T-helper 17 cell (primary cell): ENCODE measurements at places on chromosomes 11 and 22. TPM values are rescaled to one million over a fixed set of nuclear protein-coding genes. Genes with fewer than 3 reads are reported as not detected.

GRCh38 chr22:44003405-44004103 is 20.5 kb upstream of the PARVB start:
- DNase-seq, result no peak

- no peak for DNase-seq
Observed at GRCh38 chr11:121567995-121568394, 115.2 kb upstream of the SORL1-AS1 start.

GRCh38 chr11:109132539-109132938 is 289.5 kb upstream of the C11orf87 start:
- DNase-seq, result no peak

GRCh38 chr11:110544779-110545178 is 115.0 kb downstream of the FDX1 start:
- no peak for DNase-seq

- DNase-seq, result no peak
Observed at GRCh38 chr11:104614117-104614680, 284.1 kb downstream of the CASP12 start.

DNA sequence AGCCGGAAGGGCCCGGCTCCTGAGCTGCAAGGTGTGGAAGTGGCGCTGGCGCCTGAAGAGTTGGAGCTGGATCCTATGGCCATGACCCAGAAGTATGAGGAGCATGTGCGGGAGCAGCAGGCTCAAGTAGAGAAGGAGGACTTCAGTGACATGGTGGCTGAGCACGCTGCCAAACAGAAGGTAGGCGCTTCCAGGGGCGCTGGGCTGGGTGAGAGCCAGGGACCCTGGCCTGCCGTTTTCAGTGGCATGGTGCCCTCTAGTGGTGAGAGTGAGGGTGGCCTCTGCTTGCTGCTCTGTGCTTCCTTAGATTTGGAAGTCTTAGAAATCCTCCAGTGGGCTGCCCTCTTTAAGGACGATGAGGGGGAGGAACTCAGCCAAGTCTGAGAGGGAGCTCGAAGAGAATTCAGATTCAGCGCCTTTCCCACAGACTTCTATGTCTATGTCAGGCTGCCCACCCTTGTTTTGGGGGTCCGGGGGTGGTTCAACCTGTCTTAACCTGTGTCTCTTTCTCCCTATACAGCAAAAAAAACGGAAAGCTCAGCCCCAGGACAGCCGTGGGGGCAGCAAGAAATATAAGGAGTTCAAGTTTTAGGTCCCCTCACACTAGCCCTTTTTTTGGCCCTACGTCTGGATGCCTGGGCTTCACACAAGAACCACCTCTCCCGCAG is 1.8 kb upstream of the PACS1 start:
- peak; percentile 50 for DNase-seq

DNA sequence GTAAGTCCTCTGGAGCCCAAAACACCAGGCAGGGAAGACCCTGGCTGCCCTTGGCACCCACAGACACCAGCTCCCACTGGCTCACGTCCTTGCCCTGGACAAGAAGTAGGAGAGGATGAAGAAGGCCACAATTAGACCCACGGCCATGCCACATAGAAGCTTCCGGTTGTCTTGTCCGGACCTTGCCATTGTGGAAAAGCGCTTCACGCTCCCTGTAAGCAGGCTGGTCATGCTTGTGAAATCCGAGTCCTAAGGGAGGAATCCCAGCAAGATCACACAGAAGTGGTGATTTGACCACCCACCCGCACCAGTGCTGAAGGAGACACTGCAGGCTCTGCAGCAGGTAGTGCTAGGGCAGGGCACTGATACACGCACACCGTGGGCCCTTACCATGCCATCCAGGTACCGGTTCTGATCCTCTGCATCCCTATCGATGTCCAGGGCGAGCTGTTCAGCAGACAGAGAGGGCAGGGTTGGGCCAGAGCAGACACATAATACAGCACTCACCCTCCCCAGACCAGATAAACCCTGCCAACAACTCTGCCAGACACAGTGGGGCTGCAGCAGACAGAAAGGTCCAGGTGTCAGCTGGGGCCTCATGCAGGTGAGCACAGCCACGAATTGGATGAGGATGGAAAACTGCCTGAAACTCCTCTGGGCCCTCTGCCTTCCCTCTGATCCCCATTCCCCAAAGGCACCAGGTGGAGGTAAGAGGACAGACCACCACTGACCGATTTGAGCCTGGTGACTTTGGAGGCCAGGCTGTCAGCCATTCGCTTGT is 1.8 kb downstream of the BET1L start:
- no peak for DNase-seq

DNA sequence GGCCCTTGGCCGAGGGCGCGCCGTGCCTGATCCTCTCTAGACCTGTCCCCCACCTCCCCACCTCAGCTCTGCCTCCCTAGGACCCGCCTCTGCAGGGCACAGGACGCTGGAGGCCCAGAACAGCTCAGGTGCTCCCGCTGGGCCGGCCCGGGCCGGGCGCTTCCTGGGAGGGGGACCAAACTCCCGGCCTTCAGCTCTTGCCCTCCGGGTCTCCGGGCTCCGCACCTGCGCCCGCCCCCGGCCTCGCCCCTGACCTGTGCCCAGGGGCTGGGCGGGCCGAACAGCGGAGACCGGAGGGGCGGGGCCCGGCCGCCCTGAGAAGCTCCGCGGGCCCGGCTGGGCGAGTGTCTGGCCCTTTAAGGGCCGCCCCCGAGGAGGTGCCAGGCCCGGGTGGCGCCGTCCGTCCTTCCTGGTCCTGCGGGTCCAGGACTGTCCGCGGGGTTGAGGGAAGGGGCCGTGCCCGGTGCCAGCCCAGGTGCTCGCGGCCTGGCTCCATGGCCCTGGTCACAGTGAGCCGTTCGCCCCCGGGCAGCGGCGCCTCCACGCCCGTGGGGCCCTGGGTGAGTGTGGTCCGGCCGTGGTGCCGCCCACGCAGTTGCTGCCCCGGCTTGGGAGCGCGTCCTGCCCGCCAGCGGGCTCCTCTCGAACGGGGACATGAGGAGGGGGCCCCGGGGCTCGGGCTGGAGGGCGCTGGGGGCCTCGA is at the start of gene SSH3:
TSS of gene SSH3 (plus strand) at position 399 of the 703 bp plus-strand sequence. CDS start at position 495, 96 bp downstream.
- DNase-seq, result peak; percentile 41

DNA sequence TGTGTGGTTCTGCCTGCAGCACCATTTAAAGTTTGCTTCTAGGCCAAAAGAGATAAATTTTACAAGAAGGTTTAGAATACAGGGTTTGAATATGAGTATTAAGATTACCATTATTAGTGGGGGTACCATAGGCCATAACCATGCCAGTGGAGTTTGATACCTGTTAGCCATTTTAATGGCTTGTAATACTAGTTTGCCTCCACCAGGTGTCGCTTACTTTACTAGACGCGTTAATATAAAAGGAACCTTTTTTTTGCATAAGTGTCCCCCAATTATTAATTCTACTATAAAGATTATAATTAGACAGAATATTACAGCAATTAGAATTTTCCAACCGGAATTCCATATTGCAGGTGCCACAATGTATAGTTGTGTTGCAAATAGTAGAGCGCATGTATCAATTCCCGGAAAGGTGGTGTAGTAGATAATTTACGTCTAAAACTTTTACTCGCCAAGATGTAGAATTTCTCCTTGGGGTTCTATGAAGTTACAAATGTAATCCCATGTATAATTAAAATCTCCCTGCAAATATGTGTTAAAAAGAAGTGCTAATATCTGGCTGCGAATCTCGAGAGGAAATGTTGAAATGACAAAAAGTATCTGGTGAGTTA is 16.1 kb downstream of the MS4A6E start:
- DNase-seq, result no peak

DNA sequence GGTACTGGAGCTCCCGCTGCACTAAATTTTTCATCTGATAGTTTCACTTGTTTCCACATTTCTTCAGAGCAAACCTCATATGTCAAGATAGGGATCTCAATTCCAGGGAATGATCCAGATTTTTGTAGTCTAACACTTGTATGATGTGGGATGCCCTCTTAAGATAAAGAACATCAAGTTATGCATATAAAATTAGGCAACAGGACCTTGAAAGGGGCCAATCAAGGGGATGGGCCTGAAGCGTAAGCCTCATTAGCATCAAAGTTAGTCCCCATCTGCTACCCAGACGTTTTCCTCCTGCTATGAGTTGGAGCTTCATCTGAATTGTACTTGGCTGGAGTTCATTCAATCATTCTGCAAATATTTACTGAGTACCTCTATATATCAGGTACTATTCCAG is 17.5 kb downstream of the PDGFD start:
- no peak for DNase-seq

- no peak for DNase-seq
Observed at GRCh38 chr11:61588728-61589191, 7.9 kb upstream of the SYT7 start.

DNA sequence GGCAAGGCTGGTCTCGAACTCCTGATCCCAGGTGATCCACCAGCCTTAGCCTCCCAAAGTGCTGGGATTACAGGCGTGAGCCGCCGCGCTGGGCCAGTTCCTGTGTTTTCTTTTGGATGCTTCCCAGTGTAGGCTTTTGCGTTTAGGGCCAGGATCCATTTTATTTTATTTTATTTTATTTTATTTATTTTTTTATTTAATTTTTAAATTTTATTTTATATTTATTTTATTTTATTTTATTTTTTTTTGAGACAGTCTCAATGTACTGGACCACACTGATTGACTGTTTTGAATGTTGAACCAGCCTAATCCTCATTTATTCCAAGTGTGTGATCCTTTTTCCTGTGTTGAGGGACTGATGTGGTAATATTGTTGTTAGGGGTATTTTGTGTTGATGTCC is 8.4 kb downstream of the EPS8L2 start:
- no peak for DNase-seq

DNA sequence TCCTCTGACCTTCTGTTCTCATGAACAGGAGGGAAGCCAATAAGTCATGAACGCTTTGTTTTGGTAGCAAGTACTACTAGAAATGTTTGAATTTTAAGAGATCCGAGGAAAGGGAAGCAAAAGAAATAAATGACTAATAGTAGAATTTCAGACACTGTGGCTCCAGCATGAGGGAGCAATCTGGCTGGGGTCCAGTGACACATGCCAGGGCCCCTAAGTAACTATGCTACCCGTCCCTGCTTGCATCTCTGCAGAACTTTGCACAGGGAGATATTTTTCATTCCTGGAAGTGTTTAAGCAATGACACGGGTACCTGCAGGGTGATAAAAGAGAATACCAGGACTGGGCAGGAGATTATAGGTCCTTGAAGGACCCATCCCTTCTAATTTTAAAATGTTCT is 7.3 kb upstream of the ADAMTS8 start:
- DNase-seq, result no peak

DNA sequence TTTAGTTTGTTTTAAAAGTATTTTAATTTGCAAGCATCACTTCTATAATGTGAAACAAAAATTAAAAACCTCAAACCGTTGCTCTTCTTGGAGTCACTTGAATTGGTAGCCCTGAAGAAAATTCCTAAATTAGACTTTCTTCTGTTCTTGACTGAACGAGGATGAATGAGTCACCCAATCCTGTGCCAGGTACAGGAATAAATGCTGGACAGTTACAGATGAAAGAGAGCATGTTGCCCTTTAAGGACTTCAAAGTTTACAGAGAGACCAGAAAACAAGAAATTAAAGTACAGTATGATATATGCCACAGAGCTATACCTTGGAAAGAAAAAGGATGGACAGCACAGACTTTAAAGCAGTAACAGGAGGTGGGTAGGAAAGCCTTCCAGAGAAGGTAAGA is 41.3 kb upstream of the CXCR5 start:
- no peak for DNase-seq

DNA sequence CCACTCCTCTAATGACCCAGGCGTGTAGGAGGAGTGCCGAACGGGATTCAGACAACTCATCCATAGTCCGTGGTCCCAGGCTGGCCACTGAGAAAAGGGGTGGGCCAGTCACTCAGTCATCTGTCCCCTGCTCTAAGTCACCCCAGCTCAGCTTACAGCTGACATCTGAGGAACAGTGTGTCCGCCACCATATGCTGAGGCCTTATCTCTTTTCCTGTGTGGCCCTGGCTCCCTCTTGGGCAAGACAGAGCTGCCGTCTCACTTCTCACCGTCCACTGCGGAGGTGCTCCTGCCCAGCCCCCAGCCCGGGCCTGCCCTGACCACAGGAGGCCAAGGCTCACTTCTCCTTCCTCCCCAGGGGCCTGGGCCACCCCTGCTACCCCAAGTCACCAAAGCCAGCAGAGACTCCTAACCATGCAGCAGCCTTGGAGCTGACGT is 6.8 kb downstream of the CCDC86 start:
- no peak for DNase-seq

DNA sequence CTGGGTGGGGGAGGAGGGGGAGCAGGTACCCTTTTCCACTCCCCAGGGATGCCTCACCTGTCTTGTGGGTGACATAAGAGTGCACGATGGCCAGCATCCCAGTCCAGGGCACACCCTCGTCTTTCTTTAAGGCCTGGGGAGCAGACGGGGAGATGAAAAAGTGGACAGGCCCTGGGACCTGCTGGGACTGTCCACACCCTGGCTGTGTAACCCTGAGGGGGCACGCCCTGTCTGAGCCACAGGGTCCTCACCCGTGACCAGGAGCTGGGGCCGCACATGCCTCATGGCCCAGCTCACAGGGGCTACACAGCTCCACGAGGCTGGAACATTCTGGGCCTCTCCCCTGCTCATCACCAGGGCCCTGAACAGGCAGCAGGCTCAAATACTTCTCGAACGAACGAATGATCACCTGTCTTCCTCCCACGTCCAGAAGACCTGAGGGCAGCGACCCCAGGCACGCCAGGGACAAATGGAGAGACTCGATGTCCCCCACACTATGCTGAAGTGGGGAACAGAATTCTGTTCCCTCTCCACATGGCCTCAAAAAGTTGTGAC is 123.9 kb downstream of the PHF21B start:
- no peak for DNase-seq

- DNase-seq, result no peak
Observed at GRCh38 chr11:57619331-57619730, 21.8 kb downstream of the SERPING1 start.

DNA sequence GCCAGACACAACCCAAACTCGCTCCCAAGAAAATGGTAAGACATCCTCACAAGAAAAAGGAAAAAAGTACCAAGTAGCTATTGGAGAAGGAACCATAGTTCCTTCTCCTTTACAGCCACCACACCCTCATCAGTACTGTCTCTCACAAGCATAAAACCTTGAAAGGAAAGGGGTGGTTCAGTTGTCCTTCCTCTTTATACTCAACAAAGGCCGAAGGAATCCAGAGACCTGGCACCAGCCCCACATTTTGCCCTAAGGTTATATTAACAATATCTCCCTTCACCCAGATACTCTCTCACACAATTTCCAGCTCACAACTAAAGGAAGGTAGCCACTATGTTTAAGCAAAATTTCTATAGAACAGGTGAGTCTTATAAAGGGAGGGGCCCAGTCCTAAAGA is 8.5 kb downstream of the FHIP1B start:
- no peak for DNase-seq

- no peak for DNase-seq
Observed at GRCh38 chr11:60310407-60310998, 16.6 kb upstream of the MS4A6E start.

OOSP2 gene
- not detected for total RNA-seq

USP2 gene
- 5.2 TPM for total RNA-seq

MMP7 gene
- not detected for total RNA-seq

CARD18 gene
- total RNA-seq, result not detected

ACCSL gene
- total RNA-seq, result 0.78 TPM

BEST1 gene
- total RNA-seq, result 0.35 TPM

RIMBP3B gene
- total RNA-seq, result not detected

SAA4 gene
- total RNA-seq, result not detected

SREBF2 gene
- 106 TPM for total RNA-seq

TREH gene
- total RNA-seq, result not detected

ATXN10 gene
- 55.7 TPM for total RNA-seq
